ENCODE measurements at places on chromosomes 4 and X.

DNA sequence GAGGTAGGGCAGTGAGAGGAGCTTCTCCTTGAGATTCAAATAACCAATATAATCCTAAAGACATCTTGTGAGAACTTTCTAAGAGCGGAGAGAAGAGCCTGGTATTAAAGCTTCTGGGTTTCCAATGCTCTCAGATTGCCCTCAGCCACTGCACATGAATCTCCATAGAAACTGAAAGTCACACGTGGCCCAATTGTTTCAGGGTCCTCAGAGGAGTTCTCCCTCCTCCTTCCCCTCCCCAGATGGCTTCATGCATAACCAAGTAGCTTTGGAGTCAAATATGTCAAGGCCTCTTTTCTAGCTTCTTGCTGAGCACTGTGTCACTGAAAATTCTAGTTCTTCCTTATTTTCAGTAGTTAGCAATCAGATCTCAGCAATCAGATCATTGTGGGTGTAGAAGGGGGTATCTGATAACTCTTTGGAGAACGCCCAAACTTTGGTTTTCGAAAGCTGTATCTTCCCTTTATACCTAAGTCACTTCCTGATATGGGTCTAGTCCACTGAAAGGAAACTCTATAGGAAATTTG is 2.2 kb downstream of the BTK start:
- no peak for DNase-seq

DNA sequence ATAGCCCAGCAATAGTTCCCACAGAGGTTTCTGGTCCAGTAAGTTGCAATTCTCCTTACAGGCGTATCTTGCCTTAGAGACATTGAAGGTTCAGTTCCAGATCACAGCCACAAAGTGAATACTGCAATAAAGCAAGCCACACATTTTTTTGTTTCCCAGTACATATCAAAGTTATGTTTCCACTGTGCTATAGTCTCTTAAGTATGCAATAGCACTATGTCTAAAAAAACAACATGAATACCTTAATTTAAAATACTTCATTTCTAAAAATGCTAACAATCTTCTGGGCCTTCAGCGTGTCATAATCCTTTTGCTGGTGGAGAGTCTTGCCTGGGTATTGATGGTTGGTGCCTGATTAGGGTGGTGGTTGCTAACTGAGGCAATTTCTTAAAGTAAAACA is 659.1 kb downstream of the GRID2 start:
- DNase-seq: no peak

GRCh38 chrX:41240509-41240908 is 93.5 kb upstream of the DDX3X start:
- DNase-seq: no peak

GRCh38 chrX:120750381-120750780 is 120.5 kb upstream of the C1GALT1C1 start:
- no peak for DNase-seq

DNA sequence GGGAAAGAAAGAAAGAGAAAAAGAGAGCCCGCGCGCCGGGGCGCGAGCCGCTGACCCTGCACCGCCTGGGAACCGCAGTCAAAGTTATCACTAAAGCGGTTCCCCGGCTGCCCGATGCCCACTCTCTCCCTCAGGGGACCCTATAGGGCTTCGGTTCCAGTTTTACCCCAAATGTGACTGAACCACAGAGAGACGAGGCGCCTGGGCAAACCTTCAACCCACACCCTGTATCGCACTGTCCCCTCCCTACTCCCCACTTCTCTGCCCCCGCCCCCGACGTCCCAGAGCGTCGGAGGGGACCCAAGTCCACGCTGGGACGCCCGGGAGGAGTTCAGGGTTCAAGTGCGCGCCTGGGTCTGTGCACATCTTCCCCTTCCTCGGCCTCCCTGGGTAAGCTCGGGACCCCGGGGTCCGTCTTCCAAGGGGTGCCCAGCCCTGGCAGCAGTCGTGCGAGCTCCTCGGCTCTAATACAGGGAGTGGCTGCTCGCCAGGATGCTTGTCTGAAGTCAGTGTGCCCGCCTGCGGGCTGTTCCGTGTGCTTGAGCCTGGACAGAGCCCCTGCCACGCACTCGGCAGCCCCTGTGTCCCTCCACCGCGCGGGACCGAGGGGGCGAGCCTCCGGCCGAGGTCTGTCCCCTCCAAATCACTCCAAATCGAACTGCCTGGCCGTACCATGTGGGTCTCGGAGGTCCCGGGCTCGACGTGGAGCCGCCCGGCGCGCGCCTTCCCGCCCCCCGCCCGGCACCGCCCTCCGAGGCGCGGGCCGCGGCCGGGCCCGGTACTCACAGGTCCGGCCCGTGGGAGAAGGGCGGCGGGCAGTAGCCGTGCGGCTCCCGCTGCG is 960 bp downstream of the TRPC3 start:
- DNase-seq: no peak

- DNase-seq: no peak
These were observed 101.8 kb upstream of the VEGFC start for GRCh38 chr4:176894498-176894897.

DNA sequence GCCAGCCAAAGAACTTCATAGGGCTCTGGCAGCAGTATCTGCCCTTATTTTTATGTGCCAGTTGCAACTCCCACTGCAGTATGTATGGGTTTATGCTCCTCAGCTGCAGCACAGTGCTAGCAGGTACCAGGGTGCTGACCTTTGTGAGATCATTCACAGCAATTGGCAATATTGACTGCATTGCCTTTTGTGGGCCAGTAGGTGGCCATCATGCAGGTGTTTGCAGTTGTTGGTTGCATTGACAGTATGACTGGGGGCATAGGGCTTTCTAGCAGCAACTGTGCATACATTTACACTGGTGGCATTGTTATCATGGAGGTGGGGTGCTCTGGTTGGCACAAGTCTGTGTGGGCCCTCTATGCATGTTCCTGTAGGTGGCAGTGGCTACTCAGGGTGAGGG is 42.5 kb downstream of the FAAH2 start:
- DNase-seq: no peak

DNA sequence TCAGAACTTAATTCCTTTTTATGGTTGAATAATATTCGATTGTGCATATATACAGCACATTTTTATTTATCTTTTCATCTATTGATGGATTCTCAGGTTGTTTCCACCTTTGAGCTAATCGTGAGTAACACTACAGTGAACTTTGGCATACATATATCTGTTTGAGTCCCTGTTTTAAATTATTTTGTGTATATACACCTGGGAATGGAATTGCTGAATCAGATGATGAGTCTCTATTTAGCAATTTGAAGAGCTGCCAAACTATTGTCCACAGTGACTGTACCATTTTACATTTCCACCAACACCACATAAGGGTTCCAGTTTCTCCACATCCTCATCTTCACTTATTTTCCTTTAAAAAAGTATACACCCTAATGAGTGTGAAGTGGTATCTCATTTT is 166.2 kb upstream of the FGF13 start:
- DNase-seq: no peak

- no peak for DNase-seq
These were observed 51.8 kb downstream of the RBPJ start for GRCh38 chr4:26372525-26373172.

- DNase-seq: no peak
These were observed 17.6 kb downstream of the GRPR start for GRCh38 chrX:16140983-16141382.

GRCh38 chr4:163473130-163473529 is 424 bp downstream of the TKTL2 start:
- no peak for DNase-seq

GRCh38 chr4:177339477-177340374 is 30.1 kb downstream of the NEIL3 start:
- DNase-seq: no peak

DNA sequence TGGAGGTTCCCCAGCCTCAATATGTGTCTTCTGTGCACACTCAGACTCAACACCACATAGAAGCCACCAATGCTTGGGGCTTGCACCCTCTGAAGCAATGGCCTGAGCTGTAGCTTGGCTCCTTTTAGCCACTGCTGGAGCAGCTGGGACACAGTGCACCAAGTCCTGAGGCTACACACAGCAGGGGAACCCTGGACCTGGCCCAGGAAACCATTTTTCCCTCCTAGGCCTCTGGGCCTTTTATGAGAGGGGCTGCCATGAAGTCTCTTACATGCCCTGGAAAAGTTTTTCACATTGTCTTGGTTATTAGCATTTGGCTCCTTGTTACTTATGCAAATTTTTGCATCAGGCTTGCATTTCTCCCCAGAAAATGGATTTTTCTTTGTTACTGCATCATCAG is 306.2 kb downstream of the CPXCR1 start:
- DNase-seq: no peak

DNA sequence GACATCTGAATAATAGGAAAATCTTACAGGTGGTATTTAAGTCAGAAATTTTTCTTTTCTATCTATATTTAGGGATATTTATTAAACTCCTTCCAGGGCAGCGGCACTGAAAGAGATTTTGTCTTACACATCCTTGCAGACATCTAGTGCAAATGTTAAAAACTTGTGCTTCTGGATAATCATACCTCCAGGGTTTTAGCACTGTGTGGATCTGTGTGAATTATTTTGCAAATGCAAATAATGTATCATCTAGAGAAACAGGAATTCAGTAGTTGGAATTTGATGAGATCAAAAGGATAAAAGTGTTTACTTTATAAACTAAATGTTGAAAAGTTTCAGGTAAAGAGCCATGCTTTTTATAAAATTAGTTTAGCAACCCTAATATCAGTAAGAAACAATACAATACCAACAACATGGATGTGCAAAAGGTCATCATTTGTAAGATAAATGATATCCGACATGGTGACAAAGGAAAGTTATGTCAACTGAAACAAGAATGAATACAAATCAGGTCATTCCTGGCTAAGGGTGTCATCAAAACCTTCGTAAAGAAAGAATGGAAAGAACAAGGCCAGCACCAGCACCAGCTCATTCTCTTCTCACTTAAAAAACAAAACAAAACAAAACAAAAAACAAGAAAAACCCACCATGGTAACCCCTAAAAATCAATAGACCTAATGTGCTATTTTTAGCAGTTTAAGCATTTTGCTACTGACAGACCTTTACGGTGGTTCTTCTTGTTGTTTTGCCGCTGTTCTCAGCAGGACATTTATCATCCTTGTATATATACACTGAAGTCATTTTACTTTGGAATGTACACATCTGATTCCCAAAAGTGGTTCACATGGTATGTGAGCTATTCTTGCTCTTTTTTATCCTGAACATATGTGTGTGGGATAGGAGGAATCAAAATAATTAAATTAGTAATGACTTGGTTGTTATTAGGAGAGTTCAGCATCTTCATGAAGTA is 219.7 kb upstream of the NDST3 start:
- DNase-seq: no peak

DNA sequence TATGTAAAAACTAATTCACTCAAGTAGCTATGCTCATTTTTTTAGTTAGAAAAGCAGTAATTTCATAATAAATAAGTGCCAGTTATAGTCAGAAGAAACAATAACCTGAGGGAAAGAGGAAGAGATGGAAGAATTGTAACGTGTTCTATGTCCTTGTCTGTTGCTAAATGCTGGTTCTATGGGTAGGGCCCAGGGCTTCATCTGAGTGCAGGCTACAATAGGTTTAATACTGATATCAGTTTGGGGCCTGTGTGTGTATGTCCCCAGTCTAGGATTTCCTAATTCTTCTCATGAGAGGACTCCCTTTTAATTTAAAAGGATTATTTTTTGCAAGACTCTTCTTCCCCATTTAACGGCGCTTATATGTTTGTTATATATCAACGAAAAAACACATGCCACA is 3.3 kb upstream of the EREG start:
- DNase-seq: no peak

DNA sequence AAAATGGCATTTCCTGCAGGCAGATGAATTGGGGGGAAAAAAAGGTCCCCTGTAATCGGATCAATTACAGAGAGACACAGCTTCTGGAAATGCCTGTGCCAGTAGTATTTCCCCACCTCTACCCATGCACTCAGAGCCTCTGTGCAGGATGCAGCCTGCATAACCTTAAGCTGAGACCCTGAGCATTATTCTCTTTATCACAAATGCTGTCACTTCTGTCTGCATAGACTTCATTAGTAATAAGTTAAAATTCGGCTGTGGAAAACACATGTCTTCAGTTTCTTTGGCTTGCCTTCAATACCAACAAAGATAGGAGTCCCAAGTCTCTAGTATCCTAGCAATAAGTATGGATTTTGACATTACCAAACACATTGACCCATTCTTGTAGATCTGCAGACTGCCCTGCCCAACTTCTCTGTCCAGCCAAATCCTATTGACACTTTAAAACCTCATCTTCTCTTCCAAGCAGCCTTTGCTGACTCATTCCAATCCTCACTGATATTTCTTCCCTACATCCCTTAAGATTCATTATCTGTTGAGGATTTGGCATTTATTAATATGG is 70.8 kb downstream of the LUZP4 start:
- DNase-seq: no peak

GRCh38 chrX:31580227-31580626 is 508.4 kb upstream of the FTHL17 start:
- DNase-seq: no peak

DNA sequence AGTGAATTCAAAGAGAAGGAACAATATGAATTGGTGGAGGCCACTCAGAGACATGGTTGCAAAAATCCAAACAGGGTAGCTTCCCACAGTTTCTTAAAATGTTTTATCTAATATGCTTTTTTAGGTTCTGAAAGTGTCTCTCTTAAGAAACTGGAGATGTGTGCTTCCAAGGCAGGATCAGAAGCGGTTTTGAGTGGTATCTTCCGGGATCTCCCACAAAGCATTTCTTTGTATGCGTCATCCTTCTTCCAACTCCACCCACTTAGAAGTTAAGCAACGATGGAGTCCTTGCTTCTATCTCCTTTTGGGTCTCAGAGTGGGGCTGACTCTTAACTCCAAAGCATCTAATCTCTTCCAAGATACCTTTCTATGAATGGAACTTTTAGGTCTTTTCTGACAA is 196.7 kb downstream of the MID1 start:
- DNase-seq: no peak

- no peak for DNase-seq
These were observed 78.7 kb upstream of the DCLK2 start for GRCh38 chr4:149999485-150000074.

DNA sequence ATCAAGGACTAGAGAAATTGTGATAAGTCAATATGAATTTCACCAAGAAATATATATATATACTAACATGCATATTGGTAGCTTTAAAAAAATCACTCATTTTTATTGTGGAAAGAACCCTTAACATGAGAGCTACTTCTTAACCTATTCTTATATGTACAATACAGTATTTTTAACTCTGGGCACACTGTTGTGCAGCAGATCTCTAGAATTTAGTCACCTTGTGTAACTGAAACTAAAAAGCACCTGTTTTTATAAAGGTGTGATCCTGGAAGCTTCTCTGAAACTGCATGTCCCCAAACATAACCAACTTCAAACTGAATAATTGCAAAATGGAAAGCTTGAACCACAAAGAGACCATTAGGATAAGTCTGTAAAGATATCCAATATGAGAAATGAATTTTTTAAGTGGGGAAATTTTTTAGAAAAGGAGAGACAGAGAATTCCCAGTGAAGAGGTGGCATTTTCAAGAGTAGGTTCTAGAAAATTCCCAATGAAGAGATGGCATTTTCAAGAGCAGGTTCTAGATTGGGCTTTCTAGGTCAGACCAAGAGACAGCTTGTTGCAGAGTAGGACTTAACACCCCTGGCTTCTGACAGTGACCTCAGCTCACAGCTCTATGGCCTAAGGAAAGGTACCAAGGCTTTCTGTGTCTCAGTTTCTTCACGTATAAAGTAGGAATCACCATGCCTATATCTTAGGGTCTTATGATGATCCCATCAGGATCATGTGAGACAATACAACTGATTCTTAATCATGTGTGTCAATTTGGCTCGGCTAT is 22.0 kb upstream of the PPARGC1A start:
- no peak for DNase-seq

GRCh38 chr4:181855307-181855706 is 387.9 kb upstream of the TENM3 start:
- no peak for DNase-seq
